ENCODE measurements at places on chromosomes 6 and 20.

- no peak for DNase-seq
Measured at GRCh38 chr6:72324591-72324990, 297.3 kb upstream of the KCNQ5 start.

DNA sequence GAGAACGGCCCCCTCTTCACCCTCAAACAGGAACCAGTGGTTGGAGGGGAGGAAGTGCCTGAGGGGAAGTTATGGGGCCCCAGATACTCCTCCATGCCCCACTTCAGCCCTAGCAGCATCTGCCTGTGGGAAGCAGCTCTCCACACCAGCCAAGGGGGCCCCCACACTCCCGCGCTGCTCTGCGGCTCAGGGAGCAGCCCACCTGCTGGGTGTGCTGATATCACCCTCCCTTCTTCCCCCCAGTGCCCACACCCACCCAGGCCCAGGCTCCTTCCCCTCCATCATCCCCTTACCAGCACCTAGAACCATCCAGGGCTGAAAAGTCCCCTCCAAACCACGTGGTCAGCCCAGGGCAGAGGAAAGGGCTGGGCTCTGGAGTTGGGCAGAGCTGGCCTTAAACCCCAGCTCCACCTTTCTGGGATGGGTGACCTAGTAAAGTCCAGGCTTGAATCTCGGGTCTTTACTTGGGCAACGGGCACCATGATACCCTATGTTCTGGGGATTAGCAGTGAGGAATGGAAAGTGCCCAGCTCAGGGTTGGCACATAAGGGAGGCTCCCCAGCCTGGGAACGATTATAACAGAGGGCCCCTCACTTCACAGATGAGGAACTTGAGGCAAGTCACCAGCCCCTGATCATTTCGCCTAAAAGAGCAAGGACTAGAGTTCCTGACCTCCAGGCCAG lies 663 bp downstream of the LST1 start:
- DNase-seq: no peak

DNA sequence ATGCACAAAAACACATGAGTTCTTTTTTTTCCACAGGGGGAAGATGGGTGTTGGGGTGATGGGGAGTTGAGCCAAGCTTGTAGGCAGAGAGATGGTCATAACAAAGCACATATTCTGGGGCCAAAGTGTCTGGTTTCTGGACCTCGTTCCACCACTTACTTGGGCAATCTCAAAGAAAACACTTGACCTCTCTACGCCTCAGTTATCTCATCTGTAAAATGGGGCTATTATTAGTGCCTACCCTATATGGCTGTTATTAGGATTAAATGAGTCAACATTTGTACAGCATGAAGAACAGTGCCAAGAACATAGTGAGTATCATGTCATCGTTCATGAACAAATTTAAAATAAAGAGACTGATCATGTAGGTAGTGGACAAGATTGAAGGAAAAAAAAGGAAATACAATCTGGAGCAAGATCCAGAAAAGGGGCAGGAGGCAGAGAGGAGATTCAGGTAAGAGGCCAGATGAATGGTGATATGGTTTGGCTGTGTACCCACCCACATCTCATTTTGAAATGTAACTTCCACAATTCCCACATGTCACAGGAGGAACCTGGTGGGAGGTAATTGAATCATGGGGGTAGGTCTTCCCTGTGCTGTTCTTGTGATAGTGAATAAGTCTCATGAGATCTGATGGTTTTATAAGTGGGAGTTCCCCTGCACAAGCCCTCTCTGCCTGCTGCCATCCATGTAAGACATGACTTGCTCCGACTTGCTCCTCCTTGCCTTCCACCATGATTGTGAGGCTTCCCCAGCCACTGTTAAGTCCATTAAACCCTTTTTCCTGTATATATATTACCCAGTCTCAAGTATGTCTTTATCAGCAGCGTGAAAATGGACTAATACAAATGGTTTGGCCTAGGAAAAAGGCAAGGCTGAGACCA lies 14.2 kb downstream of the EEF1E1 start:
- no peak for DNase-seq

DNA sequence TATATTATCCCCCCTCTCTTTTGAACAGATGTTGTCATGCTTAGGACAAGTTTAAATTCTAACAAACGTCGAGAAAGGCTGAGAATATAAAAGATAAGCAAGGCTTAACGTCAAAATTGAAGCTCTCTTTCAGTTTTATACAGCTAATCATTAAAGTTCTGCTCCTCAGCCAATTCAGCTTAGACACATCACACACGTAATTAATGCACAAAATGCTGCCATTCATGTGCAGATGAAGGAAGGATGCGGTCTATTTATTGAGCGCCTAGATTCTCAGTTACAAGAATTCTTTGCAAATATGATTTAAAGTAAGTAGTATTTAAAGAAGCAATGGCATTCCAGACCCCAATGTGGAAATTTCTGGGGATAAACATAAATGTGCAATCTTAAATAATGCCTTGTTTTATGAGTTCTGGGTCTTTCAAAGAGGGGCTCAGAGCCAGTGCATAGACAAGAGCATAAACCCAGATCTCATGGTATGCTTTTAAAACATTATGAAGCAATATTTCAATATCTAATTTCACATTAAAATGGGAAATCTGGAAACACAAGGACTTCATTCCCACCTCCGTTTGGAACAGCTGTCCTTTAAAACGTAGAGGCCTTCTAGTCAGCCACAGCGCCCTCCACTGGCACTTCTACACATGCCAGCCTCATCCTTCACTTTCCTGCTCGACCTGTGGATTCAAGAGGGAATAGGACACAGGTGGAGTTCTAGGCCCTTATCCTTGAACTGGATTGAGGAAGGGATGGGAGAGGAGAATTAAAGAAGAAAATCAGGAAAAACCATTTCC lies 85.8 kb downstream of the LYRM4 start:
- peak; percentile 77 for DNase-seq

GRCh38 chr6:129469070-129469662 lies 240.8 kb downstream of the ARHGAP18 start:
- DNase-seq: no peak

- DNase-seq: no peak
Measured at GRCh38 chr20:59165396-59165795, 1.8 kb downstream of the ZNF831 start.

GRCh38 chr6:29758761-29759160 lies 35.5 kb downstream of the HLA-F start:
- DNase-seq: no peak
